ENCODE measurements at places on chromosomes 13 and 19.

DNA sequence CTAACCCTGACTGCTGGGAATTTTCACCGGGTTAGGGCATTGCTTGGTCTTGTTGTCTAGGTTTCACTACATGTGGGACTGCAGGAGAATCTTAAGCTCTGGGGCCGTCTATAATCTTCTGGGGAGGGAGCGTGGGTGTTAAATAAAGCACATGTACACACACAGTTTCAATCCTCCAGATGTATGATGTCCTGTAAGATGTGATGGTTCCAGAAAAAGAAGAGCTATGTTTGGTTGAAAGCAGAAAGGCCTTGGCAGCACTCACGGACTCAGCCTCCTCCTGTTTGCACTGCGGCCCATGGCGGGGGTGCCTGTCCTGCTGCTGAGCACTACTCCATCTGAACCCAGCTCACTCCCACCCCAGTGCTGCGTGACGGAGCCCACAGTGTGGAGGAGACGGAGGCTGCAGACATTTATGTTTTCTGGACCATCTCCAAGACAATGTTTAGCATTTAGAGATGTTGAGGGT is 343.5 kb downstream of the TEX29 start:
- no peak for DNase-seq

- no peak for DNase-seq
These were observed 51.6 kb upstream of the URI1 start for GRCh38 chr19:29890392-29890791.

DNA sequence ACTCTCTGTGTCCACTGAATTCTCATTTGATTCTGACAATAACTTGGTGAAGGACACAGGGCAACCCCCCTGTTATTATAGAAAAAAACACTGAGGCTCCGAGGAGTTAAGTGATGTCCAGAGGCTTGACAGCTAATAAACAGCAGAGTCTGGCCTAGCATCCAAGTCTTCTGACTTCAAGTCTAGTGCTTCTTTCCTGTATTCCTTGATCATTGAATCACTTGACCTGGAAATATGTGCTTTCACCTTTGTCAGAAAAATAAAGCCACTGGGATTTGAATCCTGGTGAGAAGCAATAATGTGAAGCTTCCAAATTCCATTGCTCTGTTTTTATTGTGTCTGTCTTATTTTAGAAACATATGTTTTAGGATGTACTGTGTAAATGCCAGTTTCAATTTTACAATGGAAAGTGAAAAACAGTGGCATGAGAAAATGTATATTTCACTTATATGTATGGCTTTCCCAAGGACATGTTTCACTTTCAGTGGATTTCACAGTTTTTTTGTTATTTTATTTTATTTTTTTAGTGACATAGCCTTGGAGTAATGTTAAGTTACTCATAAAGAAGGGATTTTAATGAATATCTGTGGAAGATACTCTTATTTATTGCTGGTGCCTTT is 190.2 kb downstream of the GPC6 start:
- DNase-seq = no peak

- DNase-seq = no peak
These were observed 9.9 kb upstream of the KPNA3 start for GRCh38 chr13:49802426-49802825.

- no peak for DNase-seq
These were observed 351.0 kb downstream of the NALCN start for GRCh38 chr13:101065329-101065728.

DNA sequence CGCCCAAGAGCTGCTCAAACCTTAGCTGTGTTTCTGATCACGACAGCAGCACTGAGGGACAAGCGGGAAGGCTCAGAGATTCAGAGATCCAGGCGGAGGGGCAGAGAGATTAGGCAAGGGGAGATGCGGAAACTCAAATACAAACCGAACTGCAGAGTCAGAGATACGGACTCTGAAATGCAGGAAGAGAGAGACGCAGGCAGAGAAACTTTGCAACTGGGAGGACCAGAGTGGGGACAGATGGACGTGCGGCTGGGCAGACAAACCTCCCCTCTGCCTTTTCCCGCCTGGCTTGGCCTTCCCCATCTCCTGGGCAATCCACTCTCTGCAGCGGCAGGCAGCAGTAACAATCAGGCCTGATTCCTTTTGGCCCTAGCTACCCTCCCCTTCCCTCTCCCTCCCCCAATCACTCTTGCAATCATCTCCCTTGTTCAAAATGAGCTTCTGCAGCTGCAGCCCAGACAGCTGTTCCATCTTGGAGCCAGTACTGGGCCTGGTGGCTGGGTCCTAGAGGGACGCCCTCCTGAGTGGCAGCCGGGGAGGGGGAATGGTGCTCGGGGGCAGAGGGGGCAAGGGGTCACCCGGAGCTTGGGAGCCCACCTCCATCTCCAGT is 29.7 kb downstream of the OLFM2 start:
- no peak for DNase-seq

- DNase-seq = peak; percentile 3
These were observed 75.9 kb downstream of the ESD start for GRCh38 chr13:46721054-46721453.

All from DMS79 treated with DMSO at 0.1 percent for 48 hours (cell line).